ENCODE measurements at places on chromosomes 1 and 21.

DNA sequence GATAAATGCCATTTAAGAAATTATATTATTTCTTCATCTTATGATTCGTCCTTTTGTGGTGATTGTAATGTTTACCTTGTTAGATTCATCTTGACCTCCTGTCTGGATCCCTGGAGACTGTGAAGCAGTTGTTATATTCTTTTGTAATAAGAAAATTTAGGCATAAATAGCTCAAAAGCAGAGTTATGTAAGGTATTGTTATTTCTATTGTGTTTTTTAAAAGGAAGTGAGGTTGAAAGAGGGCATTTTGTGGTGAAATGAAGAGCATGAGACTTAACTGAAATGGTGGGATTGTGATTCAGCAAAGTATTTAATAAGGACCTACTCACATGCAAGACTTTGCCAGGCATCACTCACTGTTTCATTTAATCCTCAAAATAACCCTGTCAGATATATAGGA lies 104.0 kb downstream of the PDE4B start:
- DNase-seq, result no peak

GRCh38 chr1:24389231-24389678 lies 24.3 kb downstream of the STPG1 start:
- DNase-seq, result no peak

GRCh38 chr1:101181930-101182329 lies 54.9 kb upstream of the S1PR1 start:
- peak; percentile 65 for DNase-seq

DNA sequence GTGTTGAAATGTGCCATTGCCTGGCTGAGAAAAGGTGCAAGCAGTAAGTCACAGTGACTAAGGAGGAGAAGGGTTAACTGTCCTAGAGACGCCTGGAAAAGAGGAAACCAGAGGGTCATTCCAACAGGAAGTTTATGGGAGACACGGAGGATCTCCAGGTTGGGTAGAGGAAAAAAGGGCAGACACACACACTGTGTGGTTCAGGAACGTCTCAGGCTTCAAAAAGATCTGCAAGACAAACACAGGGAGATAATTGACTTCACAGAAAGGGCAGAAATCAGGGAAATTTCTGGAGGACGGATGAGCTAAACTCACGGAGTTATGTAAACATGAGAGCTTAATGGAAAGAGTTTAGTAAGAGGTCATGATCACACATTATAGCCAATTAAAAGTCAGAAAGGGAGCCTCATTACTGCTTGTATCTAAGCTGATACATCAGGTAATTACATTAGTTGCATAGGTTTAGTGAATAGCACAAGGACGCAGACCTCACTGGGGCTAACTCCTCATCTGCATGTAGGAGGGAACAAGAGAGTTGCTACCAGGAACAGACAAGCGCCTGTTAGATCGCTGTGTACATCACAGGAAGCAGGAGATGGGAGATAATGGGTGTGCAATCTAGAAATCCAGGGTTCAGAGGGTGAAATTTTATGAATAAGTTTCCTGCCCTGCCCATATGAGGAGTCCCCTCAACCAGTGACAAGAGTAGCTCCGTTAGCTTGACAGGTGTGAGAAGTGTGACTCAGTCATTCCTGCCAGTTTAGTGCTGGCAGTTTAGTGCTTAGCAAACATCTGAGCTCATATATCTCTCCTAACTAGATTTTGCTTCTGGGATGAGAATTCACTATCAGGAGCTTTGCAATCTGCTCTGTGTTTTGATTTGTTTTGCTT lies 96.6 kb upstream of the TNR start:
- DNase-seq, result no peak

DNA sequence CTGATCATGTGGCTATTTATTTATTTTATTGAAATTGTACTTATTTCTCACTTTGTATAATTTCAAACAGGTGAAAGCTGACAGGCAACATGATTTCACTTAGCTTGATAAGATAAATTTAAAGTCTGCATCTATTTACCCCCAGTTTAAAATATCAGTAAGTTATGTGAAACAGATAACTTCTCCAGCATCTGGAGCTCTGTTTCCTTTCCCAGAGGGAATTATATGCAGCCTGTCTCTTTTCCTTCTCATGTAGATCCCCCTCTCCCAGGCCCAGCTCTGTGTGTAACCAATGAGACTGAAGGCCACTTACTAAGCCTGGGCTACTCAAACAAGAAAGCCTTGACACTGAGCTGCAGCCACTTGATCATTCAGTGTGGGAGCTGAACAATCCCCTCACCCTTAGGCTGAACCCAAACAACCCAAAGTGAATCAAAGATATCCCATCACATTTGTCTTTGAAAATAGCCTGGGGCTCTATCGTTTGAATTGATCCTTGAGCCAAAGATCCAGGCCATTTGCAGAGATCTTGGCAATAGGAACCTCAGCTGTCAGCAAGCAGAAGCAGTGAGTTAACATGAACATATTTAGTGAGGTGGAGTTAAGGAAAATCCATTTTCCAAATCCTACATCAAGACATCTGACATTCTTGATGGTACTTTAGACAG lies 383.9 kb downstream of the TGFB2 start:
- no peak for DNase-seq

- DNase-seq, result no peak
Measured at GRCh38 chr1:160837558-160838205, 25.0 kb downstream of the CD244 start.

- DNase-seq, result no peak
Measured at GRCh38 chr1:108598340-108598739, 38.4 kb downstream of the EEIG2 start.

DNA sequence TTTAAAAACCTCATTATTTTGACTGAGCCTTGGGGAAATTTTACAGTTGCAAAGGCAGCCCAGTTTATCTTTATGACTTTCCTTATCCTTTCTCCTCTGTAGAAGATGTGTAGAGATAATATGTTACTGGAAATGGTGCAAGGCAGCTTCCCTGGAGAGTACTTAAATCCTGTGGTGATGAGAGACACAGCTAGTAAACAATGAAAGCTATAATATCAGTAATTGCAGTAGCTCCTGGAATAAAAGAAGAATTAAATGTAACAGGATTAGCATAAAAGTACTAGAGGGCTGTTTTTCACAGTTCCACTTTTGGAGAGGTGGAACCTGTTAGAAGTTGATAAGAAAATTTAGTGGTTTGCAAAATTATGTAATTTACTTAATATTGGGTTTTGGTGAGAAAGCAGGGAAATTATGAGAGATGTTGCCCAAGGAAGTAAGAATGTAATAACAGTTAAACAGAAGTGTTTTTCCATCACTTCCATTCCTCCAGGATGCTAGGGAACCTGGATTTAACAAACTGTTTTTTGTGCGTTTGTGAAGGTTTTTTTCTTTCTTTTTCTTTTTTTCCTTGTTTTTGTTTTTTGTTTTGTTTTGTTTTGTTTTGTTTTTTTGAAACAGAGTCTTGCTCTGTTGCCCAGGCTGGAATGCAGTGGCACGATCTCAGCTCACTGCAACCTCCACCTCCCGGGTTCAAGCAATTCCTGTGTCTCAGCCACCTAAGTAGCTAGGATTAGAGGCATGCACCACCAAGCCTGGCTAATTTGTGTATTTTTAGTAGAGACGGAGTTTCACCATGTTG lies 15.7 kb upstream of the EDEM3 start:
- DNase-seq, result no peak

DNA sequence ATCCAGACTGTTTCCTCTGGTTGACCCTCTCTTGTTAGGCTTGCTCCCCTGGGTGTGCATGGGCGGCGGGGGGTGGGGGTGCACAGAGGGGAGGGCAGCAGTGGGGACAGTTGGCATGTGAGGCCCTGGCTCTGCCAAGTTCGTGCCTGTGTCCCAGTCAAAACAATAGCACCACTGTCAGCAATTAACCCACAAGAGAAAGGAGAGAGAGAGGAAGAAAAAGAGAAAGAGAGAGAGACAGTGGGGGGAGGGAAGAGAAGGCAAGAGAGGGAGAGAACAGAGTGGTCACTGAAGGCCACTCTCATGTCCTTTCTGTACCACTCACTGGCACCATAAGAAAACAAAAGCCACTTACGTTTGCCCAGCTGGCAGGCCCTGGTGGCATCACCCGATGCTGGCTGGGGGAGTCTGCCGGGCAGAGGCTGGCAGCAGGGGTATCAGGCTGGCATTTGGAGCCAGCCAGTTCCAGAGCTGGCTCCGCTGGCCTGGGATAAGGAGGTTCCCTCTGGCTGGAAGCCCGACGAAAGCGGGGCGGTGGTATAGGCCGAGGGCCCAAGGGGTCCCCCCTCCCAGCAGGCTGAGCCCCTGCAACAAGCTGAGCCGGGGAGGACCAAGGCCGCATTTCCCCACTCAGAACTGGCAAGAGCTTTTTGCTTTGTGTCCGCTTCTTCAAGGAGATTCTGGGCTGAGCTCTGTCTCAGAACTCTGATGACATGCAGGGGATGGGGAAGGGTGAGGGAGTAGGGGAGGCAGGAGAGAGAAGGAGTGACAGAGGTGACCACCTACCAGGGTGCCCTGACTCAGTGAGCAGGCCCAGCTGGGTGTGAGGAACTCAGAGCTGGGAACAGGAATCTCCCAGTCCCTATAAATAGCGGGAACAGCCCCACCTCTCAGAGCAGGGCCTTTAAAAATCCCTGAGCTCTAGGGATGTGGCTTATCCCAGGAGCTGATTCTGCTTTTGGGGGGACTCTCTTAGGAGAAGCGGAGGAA lies 27.9 kb downstream of the PIK3C2B start:
- DNase-seq, result no peak

GRCh38 chr1:22247527-22248245 lies 104.8 kb upstream of the WNT4 start:
- DNase-seq, result no peak

GRCh38 chr1:107879346-107879745 lies 85.6 kb downstream of the VAV3 start:
- DNase-seq, result no peak

DNA sequence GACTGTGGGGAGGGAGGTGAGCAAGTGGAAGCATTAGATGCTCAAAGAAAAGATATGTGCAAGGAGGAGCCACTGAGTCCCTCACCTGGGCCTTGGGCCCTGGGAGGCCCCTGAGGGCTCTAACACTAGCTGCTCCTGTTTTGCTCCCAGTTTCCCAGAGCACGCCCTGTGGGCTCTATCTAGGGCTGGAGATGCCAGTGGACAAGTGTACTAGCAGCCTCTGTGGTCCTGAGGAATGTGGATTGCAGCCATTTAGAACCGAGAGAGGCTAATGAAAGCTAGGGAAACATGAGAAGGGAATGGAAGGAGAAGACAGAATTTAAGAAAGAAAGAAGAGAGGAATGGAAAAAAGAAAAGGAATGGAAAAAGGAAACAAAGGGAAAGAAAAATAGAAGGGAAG lies 10.0 kb upstream of the TBX15 start:
- DNase-seq, result no peak

- no peak for DNase-seq
Measured at GRCh38 chr1:178649582-178650350, 75.3 kb upstream of the RALGPS2 start.

GRCh38 chr1:47555841-47556560 lies 118.2 kb downstream of the FOXD2 start:
- no peak for DNase-seq

DNA sequence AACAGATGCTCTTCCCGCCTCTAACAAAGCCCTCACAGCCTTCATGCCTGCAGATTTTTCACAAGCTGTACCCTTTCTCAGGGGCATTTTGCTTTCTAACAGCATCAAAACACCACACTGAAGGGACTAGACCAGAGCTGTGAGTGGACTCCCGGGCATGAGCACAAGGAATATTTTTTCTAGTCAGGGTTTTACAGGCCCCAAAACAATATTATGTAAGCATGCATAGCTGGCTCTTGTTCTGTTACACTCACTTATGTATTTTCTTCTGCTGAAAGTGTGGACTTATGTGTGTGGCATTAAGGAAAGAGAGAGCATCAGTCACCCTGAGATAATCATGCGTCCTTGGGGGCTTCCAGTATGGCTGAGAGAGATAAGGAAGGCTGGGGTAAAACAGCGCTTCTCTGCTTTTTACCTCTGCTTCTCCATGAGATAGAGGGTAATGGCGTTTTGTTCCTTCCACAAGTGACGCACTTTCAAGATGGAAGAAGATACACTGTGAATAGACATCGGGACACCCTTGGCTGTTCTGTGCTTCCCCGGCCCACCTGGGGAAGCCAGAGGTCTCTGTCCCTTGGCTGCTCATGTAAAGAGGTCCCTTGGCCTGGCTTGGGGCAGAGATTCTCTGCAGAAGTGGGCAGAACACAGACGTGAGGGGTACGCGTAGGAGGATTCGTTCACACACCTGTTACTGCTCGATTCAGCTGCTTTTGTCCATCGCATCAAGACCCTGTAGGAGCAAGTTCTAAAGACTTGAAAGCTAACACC lies 266.7 kb upstream of the RAB4A start:
- no peak for DNase-seq

DNA sequence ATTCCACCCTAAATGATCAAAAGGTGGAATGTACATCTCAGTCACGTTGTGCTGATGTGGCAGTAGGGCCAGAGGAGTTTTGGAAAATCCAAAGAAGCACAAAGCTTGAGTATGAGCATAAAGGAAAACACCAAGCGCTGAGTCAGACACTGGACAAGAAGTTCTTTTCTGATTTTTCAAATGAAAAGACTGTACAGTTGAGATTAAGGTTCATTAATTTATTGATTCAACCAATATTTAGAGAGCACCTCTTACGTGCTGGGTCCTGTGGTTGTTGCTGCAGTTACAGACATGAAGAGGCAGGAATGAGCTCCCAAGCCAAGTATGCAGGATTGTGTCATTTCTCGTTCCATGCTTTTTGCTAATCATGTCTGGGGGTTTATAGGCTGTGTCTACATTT lies 28.9 kb upstream of the APP start:
- peak; percentile 23 for DNase-seq

DNA sequence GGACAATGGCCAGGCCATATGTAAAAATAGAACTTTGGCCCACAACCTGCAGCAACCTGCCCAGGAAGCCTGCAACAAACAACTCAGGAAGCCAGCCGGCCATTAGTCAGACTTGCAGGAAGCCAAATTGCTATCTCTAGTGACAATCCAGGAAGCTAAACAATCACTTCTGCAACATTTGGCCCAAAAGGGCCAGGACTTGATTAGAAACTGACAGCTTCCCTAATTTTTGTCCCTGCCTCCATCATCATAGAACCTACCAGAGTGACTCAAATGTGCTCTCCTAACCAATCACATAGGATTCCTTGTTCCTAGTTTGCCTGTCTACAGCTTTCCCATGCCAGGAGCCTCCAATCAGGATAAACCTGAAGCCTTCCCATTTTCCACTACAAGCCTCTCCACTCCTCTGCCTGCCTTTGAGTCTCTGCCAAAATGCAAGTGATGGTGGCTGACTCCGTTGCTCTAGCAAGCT lies 639.3 kb downstream of the PTPRU start:
- no peak for DNase-seq

- no peak for DNase-seq
Measured at GRCh38 chr1:44238660-44239059, 25.4 kb downstream of the DMAP1 start.

DNA sequence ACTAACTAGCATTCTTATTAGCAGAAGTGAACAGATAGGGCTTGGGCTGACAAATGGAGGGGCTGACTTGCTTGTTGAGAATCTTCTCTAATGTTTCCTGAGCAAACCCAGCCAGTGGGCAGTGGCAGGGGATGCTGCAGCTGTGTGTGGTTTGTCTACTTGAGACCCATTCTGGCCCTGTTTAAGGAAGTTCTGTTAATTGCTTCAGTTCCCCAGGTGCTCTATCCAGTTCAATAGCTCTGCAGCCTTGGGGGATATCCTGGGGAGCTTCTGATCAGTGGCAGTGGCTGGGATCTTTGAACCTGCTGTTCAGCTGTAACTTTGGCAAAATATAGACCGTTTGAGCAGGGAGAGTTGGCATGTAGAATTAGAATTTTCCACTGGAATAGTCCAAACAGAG lies 137.4 kb downstream of the ZNF326 start:
- DNase-seq, result no peak

Measured in fibroblast of mammary gland (primary cell).